ENCODE measurements at places on chromosomes 6 and 20. TPM values are rescaled to one million over a fixed set of nuclear protein-coding genes. Genes with fewer than 3 reads are reported as not detected.

The RIPOR2 gene
- total RNA-seq, result 58.7 TPM

The RAB44 gene
- 7.9 TPM for total RNA-seq

The TCP11 gene
- total RNA-seq, result not detected

The MUC22 gene
- not detected for total RNA-seq

The VGLL2 gene
- not detected for total RNA-seq

The TENT5A gene
- 8.6 TPM for total RNA-seq

The COL20A1 gene
- not detected for total RNA-seq

GRCh38 chr6:150201772-150202329 lies 59.0 kb downstream of the PPP1R14C start:
- no peak for DNase-seq
- peaks cover 5% of the 10 kb centered on the region for H3K4me1 ChIP-seq
- H3K27me3 ChIP-seq, result peaks cover 4% of the 10 kb centered on the region
- H3K27ac ChIP-seq, result no peak overlapping the region
- no peaks in the 10 kb centered on the region for H3K36me3 ChIP-seq

GRCh38 chr6:20810727-20811108 lies 276.5 kb downstream of the CDKAL1 start:
- peaks cover 26% of the 10 kb centered on the region for H3K36me3 ChIP-seq
- no peaks in the 10 kb centered on the region for H3K27me3 ChIP-seq
- no peak overlapping the region for H3K4me3 ChIP-seq
- H3K27ac ChIP-seq, result no peak overlapping the region
- no peak for DNase-seq
- peaks cover 11% of the 10 kb centered on the region for H3K4me1 ChIP-seq

DNA sequence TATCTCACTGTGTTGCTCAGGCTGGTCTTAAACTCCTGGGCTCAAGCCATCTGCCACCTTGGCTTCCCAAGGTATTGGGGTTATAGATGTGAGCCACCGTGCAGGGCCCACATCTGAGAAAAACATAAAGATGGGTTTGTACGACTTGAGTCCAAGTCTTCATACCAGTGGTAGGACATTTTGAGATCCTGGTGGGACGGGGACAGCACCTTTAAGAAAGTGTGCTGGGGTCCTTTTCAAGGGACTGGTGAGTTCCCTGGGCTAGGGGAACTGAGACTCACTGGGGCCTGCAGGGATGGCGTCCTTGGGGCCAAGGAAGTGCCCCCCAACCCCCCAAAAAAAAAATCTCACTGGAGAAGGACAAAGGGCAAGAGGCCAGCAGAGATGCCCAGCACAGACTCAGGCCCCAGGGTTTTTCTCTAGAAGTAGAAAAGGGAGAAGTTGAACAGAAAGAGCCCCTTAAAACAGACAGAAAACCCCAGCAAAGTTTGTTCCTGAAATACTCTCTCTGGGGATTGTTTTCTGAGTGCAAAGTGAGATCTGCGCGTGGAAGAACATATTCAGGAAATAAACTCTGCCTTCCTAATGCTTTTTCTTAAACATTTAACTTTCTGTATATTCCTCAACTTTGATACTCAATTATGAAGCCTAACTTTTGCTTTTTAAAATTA lies 10.7 kb downstream of the OSBPL2 start:
- peaks cover 35% of the 10 kb centered on the region for H3K4me1 ChIP-seq
- no peaks in the 10 kb centered on the region for H3K27me3 ChIP-seq
- H3K4me3 ChIP-seq, result no peak overlapping the region
- DNase-seq, result no peak
- no peaks in the 10 kb centered on the region for H3K36me3 ChIP-seq

- H3K36me3 ChIP-seq, result no peaks in the 10 kb centered on the region
- H3K27ac ChIP-seq, result no peak overlapping the region
- H3K4me3 ChIP-seq, result no peak overlapping the region
- no peaks in the 10 kb centered on the region for H3K27me3 ChIP-seq
Observed at GRCh38 chr20:44594730-44595129, 12.4 kb downstream of the PKIG start.

- no peaks in the 10 kb centered on the region for H3K27me3 ChIP-seq
- peaks cover 14% of the 10 kb centered on the region for H3K4me1 ChIP-seq
- H3K36me3 ChIP-seq, result no peaks in the 10 kb centered on the region
- H3K27ac ChIP-seq, result no peak overlapping the region
- DNase-seq, result no peak
Observed at GRCh38 chr20:19095762-19096161, 116.7 kb upstream of the SLC24A3 start.

DNA sequence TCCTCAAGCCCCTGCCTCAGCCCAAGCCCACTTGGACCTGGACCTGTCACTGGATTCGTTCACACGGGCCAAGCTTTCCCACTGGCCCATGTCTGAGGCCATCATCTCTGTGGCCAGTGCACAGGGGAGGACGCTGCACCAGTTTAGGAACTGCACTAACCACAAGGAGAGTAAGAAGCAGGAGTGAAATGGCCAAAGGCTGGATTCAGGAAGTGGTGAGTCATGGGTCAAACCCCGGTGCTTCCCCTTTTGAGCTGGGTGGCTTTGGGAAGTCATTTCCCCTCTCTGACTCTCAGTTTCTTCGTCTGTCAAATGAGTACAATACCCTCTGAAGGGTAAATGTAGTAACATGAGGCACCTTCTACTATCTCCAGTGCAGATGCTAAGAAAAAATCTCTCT lies 87.9 kb downstream of the CD40 start:
- H3K27me3 ChIP-seq, result peaks cover 42% of the 10 kb centered on the region
- no peaks in the 10 kb centered on the region for H3K36me3 ChIP-seq
- H3K27ac ChIP-seq, result no peak overlapping the region
- H3K4me1 ChIP-seq, result peaks cover 19% of the 10 kb centered on the region

- DNase-seq, result no peak
- H3K4me3 ChIP-seq, result no peak overlapping the region
- H3K27ac ChIP-seq, result no peak overlapping the region
- H3K36me3 ChIP-seq, result no peaks in the 10 kb centered on the region
Observed at GRCh38 chr20:62872184-62872847, 10.7 kb upstream of the TCFL5 start.

DNA sequence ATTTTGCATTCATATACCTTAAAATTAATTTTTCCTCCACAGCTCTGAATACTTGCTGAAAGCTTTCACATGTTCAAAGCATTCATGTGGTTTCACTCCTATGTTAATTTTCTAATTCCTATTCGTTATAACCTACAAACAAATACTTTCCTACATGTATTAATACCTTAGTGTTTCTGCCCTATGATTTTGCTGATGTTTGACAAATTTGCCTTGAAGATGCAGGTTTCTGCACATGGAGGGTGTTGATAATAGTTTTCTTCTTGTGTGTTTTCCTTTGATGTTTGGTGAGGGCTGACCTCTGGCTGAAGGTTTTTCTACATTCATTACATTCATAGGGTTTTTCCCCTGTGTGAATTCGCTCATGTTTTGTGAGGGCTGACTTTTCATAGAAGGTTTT lies 49.3 kb upstream of the ELMO2 start:
- peaks cover 24% of the 10 kb centered on the region for H3K27me3 ChIP-seq
- no peak overlapping the region for H3K4me3 ChIP-seq
- no peak for DNase-seq
- no peaks in the 10 kb centered on the region for H3K4me1 ChIP-seq

DNA sequence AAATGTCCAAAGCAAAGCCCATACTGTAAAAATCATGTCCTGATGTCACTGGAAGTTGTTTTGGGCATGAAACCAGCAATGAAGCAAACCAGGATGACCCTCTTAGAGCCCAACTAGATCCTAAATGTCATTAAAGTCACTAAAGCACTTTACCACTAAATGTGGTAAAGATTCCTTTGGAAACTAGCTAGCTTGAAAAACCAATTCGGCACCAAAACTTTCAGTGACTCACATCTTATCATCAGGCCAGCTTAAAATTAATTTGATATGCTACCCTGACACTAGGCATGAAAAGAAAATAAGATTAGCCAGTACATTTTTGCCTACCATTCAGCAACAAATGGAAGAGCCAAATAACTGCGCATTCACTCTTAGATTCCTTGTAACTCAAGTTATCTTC lies 145.8 kb downstream of the PACRG start:
- H3K36me3 ChIP-seq, result no peaks in the 10 kb centered on the region
- H3K4me3 ChIP-seq, result no peak overlapping the region
- H3K27ac ChIP-seq, result no peak overlapping the region
- H3K27me3 ChIP-seq, result no peaks in the 10 kb centered on the region
- no peaks in the 10 kb centered on the region for H3K4me1 ChIP-seq

GRCh38 chr20:2122936-2123335 lies 21.3 kb downstream of the STK35 start:
- peaks cover 82% of the 10 kb centered on the region for H3K4me1 ChIP-seq
- H3K27me3 ChIP-seq, result no peaks in the 10 kb centered on the region
- no peak overlapping the region for H3K27ac ChIP-seq

DNA sequence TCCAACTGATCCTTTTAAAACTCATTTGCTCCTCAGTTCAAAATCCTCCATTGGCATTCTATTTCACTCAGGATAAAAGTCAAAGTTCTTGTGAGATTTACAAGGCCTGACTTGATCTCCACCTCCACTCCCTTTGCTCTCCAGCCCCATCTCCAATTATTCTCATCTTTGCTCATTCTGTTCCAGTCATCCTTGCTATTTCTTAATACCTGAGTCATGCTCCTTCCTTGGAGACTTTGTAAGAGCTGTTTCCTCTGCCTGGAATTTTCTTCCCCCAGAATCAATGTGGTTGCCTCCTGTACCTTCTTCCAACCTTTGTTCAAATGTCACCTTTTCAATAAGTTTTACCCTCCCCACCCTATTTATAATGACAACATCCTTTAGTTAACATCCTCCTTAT lies 373.5 kb downstream of the HTR1B start:
- H3K36me3 ChIP-seq, result peaks cover 9% of the 10 kb centered on the region
- no peaks in the 10 kb centered on the region for H3K4me1 ChIP-seq
- DNase-seq, result no peak
- H3K27ac ChIP-seq, result no peak overlapping the region
- H3K4me3 ChIP-seq, result no peak overlapping the region
- H3K27me3 ChIP-seq, result no peaks in the 10 kb centered on the region

GRCh38 chr20:63065911-63066310 lies 59.1 kb upstream of the BHLHE23 start:
- H3K27ac ChIP-seq, result no peak overlapping the region
- no peak for DNase-seq
- no peaks in the 10 kb centered on the region for H3K36me3 ChIP-seq
- H3K4me3 ChIP-seq, result no peak overlapping the region
- peaks cover 26% of the 10 kb centered on the region for H3K27me3 ChIP-seq

- H3K27ac ChIP-seq, result no peak overlapping the region
- peaks cover 26% of the 10 kb centered on the region for H3K27me3 ChIP-seq
- H3K4me1 ChIP-seq, result no peaks in the 10 kb centered on the region
Observed at GRCh38 chr6:40170856-40171255, 236.6 kb upstream of the MOCS1 start.

DNA sequence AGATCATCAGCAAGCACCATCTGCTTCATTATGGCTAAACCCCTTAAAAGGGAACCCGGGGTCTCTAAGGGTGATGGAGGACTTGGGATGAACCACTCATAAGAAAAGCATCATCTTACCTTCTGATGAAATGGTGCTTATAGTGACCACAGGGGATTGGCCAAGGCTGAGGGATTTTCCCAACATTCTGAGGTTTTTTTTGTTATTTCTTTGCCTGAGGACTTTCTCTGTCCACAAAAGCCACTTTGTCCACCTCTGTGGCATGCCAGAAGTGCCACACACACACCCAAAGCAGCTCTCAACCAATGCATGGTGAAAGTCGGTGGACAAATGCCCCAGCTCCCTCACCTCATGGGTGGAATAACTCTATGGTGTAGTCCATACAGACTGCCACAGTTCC lies 79.3 kb upstream of the TOP1 start:
- DNase-seq, result no peak
- H3K4me1 ChIP-seq, result peaks cover 14% of the 10 kb centered on the region
- no peak overlapping the region for H3K27ac ChIP-seq
- no peak overlapping the region for H3K4me3 ChIP-seq
- peaks cover 16% of the 10 kb centered on the region for H3K27me3 ChIP-seq
- H3K36me3 ChIP-seq, result peaks cover 6% of the 10 kb centered on the region

GRCh38 chr6:146870760-146871159 lies 272.0 kb downstream of the ADGB start:
- H3K4me3 ChIP-seq, result no peak overlapping the region
- DNase-seq, result no peak
- peaks cover 5% of the 10 kb centered on the region for H3K4me1 ChIP-seq
- peaks cover 4% of the 10 kb centered on the region for H3K36me3 ChIP-seq

DNA sequence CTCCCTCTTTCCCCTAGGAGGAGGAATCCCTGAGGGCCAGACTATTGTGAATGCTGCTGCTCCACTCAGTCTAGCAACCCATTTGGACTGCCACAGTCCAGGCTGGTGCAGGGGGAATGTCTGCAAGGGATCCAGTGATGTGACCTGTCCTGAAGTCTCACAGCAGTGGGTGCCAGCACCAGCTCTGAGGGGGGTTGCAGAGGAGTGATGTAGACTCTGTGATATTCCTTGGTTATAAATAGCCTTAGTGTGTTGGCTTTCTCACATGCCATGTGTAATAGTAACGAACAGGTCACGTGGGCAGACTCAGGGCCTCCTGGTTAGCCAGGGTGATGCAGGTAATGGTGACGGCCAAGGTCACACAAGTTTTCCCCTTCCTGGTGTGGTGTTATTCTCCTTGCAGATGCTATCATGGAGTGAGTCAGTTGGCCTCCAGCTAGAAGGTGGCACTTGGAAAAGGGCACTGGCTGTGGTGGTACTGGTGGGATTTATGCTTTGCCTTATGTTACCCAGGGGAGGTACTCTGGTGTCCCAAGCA lies 404.4 kb downstream of the UTRN start:
- H3K27me3 ChIP-seq, result no peaks in the 10 kb centered on the region
- peaks cover 55% of the 10 kb centered on the region for H3K36me3 ChIP-seq
- peaks cover 70% of the 10 kb centered on the region for H3K4me1 ChIP-seq

- no peak overlapping the region for H3K4me3 ChIP-seq
- no peak for DNase-seq
Observed at GRCh38 chr6:169829786-169830185, 78.4 kb downstream of the ERMARD start.

All from natural killer cell treated with Interleukin-12 subunit alpha and Interleukin-12 subunit beta and Interleukin-15 and Interleukin-18, amount 100 ng/mL, for 72 hours (primary cell).